ENCODE measurements at places on chromosomes 1 and 21. TPM values are rescaled to one million over a fixed set of nuclear protein-coding genes. Genes with fewer than 3 reads are reported as not detected.

DNA sequence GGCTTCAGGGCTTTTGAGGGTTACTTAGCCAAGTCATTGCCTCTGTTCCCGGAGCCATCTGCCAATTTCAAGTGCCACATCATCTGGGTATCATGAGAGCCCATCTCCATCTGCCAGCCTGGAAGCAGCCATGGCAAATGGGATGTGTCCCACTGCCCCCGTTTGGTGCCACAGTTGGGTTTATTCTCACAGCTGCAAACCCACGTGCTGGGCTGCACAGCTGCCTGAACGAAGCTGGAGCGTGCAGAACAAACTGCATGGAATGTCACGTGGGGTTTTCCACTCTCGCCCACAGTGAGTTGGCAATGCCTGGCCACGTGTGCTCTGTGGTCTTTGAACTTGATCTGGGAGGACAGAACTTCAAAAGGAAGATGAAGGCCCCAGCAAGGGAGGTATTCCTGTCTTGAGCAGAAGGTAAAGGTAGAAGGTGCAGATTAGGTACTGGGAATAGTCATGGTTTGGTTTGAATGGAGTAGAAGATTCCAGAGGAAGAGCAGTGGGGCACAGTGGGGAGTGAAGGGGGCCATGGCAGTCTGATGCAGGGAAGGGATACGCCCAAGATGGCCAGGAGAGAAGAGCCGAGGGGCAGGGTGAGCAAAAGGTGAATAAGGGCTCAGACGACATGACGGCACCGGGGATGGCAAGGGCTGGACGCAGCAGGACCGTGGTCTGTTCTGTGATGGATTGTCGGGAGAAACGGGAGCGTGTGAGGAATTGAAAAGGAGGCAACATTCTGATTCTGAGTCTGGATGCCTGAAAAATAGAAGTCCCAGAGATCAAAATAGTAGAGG lies 222.0 kb downstream of the KAZN start:
- no peaks in the 10 kb centered on the region for H3K36me3 ChIP-seq
- H3K27ac ChIP-seq = no peak overlapping the region
- no peak overlapping the region for H3K4me3 ChIP-seq

GRCh38 chr1:89974696-89975470 lies 20.0 kb upstream of the ZNF326 start:
- no peaks in the 10 kb centered on the region for H3K36me3 ChIP-seq
- no peaks in the 10 kb centered on the region for H3K27me3 ChIP-seq
- no peaks in the 10 kb centered on the region for H3K4me1 ChIP-seq
- no peak for DNase-seq
- no peak overlapping the region for H3K27ac ChIP-seq

- no peak for DNase-seq
- no peaks in the 10 kb centered on the region for H3K4me1 ChIP-seq
- no peak overlapping the region for H3K4me3 ChIP-seq
- H3K27me3 ChIP-seq = no peaks in the 10 kb centered on the region
These were observed 564.2 kb downstream of the PTPRU start for GRCh38 chr1:29800522-29800956.

Gene CDCA8
- total RNA-seq = 2.2 TPM

Gene S100A3
- not detected for total RNA-seq

Gene UBE2U
- not detected for total RNA-seq

DNA sequence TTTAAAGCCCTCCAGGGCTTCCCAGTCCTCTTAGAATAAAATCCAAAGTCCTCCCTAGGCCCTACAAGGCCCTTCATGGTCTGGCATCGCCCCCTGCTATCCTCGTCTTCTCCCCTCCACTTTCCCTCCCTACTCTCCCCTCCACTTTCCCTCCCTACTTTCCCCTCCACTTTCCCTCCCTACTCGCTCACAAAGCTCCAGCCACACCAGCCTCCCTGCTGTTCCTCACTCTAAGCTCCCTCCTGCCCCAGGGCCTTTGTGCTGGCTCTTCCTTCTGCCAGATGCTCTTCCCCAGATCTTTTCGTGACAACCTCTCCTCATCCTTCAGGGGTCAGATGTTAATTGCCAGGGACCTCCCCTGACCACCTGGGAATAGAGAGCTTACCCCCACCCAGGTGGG lies 12.8 kb downstream of the ARHGEF19 start:
- peaks cover 11% of the 10 kb centered on the region for H3K36me3 ChIP-seq
- H3K27me3 ChIP-seq = no peaks in the 10 kb centered on the region
- H3K4me3 ChIP-seq = no peak overlapping the region
- DNase-seq = no peak

DNA sequence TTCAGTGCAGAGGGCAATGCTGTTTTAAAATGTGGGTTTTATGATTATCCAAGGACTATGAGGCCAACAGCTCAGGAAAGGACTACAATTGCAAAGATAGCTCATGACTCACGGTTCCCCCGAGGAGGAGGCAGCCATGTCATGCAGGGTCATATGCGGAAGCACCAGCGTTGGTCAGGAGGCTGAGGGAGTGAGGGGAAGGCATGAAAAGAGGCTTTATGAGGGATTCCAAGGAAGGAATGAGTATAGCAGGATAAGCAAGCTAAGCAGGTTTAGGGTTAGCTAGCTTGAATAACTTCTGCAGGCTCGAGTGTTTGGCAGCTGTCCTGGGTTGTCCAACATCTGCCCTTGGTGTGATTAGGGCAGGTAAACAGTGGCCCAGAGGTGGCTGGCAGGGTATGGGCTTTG lies 495.1 kb downstream of the SETD4 start:
- H3K4me1 ChIP-seq = no peaks in the 10 kb centered on the region
- no peak for DNase-seq
- no peak overlapping the region for H3K4me3 ChIP-seq
- no peaks in the 10 kb centered on the region for H3K36me3 ChIP-seq
- H3K27ac ChIP-seq = no peak overlapping the region

Gene TAS1R1
- not detected for total RNA-seq

- H3K4me1 ChIP-seq = no peaks in the 10 kb centered on the region
- no peak overlapping the region for H3K27ac ChIP-seq
- H3K27me3 ChIP-seq = no peaks in the 10 kb centered on the region
- DNase-seq = no peak
These were observed 11.9 kb downstream of the ETS2 start for GRCh38 chr21:38817371-38818324.

Gene ID3
- total RNA-seq = 6.5 TPM

DNA sequence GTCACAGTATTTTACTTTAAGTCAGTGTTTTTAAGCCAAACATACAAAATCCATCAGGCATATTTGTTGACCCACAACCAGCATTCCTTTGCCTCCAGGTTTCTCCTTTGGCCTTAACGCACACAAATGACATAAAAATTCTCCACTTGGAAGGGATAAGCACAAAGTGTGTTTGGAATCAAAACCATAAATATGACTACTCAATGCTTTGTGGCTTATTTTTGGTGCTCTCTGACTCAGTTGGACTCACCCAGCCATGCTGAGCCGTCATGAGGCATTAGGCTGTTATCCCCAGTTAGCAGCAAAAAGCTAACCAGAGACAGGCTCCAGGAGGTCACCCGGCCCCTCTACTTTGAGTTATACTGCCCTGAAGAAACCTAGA lies 948 bp downstream of the PRUNE1 start:
- peak overlapping the region; percentile 95 for H3K27ac ChIP-seq
- peak overlapping the region; percentile 73 for H3K4me3 ChIP-seq
- H3K4me1 ChIP-seq = peaks cover 45% of the 10 kb centered on the region
- H3K27me3 ChIP-seq = no peaks in the 10 kb centered on the region

GRCh38 chr1:29861446-29861845 lies 625.1 kb downstream of the PTPRU start:
- H3K27me3 ChIP-seq = no peaks in the 10 kb centered on the region
- no peak for DNase-seq

DNA sequence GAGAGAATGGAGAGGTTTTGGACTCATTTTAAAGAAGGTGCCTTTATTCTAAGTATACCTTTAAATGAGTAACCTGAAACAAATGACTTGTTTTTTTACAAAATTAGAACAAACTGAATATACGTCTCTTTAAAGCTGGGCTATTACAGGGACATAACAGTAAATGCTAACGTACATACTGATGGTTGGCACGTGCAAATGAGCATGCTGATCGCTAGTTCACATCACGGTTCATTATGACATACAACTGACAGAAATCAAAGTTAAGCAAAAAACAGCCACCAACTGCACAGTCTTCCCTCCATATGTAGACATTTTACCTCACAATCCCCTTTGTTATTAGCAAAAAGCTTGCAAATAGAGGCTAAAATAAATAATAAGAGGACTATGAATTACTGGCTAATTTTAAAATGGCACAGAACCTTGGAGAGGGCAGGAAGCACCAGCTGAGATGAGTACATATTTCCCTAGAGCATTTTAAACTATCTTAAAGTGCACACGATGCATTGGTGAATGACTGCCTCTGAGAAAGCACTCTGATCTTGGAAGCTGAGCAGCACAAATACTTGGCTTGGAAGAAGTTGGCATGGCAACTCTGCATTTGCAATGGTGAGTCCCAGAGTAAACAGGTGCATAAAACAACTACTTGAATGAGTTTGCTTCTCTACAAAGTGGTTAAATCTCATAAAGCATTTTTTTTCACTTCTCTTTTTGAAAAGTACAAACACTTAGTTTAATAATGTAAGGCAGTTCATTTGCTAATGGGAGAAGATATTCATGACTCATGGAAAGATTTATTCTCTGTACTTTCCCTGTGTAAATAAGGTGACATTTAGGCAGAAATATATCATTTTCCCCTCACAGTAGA lies 204.7 kb downstream of the LHX8 start:
- no peaks in the 10 kb centered on the region for H3K4me1 ChIP-seq
- no peak for DNase-seq
- H3K4me3 ChIP-seq = no peak overlapping the region
- H3K27me3 ChIP-seq = no peaks in the 10 kb centered on the region
- no peak overlapping the region for H3K27ac ChIP-seq

DNA sequence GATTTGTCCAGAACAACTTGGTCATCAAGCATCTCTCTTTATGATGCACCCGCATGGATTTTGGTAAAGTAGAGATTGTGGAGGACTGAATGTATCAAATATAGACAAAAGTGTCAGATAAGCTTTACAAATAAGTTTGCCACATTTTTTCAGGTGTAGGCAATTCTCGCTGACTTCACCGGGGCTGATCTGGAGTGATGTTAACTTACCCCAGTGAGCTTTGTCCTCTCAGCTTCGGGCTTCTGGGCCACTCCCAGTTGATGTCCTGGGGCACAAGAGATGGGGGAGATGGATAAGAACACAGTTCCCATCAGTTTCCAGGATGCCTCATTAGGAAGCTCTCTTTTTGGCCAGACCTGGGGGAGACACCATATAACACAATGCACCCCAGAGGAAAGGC lies 117.7 kb downstream of the ETS2 start:
- H3K4me3 ChIP-seq = no peak overlapping the region
- H3K27me3 ChIP-seq = peaks cover 2% of the 10 kb centered on the region
- H3K36me3 ChIP-seq = no peaks in the 10 kb centered on the region
- H3K4me1 ChIP-seq = no peaks in the 10 kb centered on the region
- no peak for DNase-seq

DNA sequence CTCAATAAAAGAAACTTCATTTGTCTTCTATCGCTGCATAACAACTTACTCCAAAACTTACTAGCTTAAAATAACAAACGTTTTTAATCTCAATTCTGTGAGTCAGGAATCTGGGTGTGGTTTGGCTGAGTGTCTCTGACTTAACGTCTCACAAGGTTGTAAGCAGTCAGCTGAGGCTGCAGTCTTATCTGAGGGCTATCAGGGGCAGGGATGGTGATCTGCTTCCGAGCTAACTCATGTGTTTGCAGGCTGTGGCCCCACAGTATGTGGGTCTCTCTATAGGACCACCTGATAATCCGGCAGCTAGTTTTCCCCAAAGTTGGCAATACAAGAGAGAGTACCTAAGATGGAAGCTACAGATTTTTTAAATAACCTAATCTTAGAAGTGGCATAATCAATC lies 234.2 kb upstream of the FGGY start:
- DNase-seq = no peak
- no peak overlapping the region for H3K27ac ChIP-seq
- H3K4me1 ChIP-seq = peaks cover 8% of the 10 kb centered on the region
- H3K4me3 ChIP-seq = no peak overlapping the region

Gene PIK3C2B
- total RNA-seq = 18.1 TPM

DNA sequence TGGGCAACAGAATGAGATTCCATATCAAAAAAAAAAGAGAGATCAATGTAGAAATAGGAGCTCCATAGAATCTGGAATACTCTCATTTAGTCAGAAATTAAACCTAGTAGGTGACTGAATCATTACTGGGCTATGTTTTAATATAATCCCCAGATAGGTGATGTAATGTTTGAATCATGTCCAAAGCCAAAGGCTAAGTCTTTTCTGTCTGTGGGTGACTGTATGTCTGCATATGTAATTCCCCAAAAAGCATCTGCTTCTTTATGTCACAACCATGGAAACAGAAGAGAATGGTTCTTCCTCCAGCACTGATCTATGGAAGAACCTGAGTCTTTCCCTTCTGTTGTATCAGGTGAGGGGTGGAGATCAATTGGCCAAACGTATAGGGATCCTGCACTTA lies 5.8 kb downstream of the LAMC2 start:
- H3K36me3 ChIP-seq = no peaks in the 10 kb centered on the region
- peaks cover 4% of the 10 kb centered on the region for H3K4me1 ChIP-seq
- H3K27ac ChIP-seq = no peak overlapping the region
- peaks cover 5% of the 10 kb centered on the region for H3K27me3 ChIP-seq
- H3K4me3 ChIP-seq = no peak overlapping the region

Gene PTAFR
- total RNA-seq = 1.5 TPM

DNA sequence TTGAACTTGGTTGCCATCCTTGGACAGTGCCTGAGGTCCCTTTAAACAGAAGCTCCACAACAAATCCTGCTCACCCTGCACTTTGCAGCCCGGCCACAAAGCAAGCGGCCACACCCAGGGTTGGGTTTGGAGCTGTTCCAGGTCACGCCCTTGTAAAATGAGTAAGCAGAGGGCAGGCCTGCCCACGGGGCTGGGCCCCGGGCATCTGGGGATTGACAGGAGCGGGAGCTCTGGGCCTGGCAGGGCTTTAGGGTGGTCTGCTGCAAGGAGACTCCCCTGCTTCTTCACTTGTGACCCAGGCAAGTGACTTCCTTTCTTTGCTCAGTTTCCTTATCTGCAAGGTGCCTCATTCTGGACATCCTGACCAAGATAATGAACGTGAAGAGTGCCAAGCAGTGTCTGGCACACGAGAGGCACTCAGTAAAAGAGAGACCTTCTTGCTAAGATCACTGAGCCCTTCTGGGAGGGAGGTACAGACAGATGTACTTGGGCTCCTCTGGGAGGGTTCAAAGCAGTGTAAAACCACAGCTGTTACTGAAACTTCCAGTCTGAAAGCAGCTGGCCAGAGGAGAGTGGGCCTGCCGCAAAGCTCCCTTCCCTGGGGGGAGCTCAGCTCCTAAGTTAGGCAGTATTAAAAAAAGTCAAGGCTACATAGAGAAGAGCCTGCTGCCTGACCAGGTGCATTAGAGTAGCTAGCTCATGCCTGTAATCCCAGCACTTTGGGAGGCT lies 2.6 kb downstream of the E2F2 start:
- no peaks in the 10 kb centered on the region for H3K27me3 ChIP-seq
- peak overlapping the region; percentile 12 for H3K4me3 ChIP-seq
- DNase-seq = peak; percentile 86
- peak overlapping the region; percentile 61 for H3K27ac ChIP-seq
- H3K4me1 ChIP-seq = peaks cover 96% of the 10 kb centered on the region

GRCh38 chr1:8987881-8988617 lies 38.2 kb downstream of the SLC2A7 start:
- H3K36me3 ChIP-seq = no peaks in the 10 kb centered on the region
- H3K27me3 ChIP-seq = no peaks in the 10 kb centered on the region
- H3K27ac ChIP-seq = no peak overlapping the region
- H3K4me1 ChIP-seq = peaks cover 7% of the 10 kb centered on the region
- H3K4me3 ChIP-seq = no peak overlapping the region
